Heart left ventricle (tissue), 16 donors: ENCODE measurements at places on chromosomes 5 and 9. TPM values are rescaled to one million over a fixed set of nuclear protein-coding genes. Genes with fewer than 3 reads are reported as not detected.

DNA sequence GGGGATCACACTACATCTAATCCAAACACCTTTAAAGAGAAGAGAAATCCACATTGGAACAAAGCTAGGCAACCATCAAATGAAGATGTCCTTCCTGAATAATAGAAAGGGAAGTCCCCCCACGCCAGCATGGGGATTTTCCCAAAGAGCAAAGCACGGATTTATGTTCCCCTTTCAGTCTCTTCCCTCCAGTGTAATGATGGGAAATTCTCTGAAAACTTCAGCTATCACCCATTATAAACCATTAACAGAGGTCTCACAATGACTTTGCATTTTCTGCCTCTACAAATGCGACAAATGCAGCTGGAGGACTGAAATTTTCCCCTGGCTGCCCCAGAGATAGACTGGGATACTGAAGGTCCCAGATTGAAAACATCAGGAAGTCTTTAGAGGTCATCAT is 368.7 kb downstream of the EFNA5 start:
- DNase-seq, result no peak
- H3K36me3 ChIP-seq, result no peaks in the 10 kb centered on the region
- no peak overlapping the region for H3K27ac ChIP-seq
- no peaks in the 10 kb centered on the region for H3K4me1 ChIP-seq

- no peaks in the 10 kb centered on the region for H3K27me3 ChIP-seq
- no peaks in the 10 kb centered on the region for H3K4me1 ChIP-seq
- H3K4me3 ChIP-seq, result no peak overlapping the region
- no peak overlapping the region for H3K27ac ChIP-seq
- no peaks in the 10 kb centered on the region for H3K36me3 ChIP-seq
These were observed 245.8 kb downstream of the PJA2 start for GRCh38 chr5:109164001-109164400.

DNA sequence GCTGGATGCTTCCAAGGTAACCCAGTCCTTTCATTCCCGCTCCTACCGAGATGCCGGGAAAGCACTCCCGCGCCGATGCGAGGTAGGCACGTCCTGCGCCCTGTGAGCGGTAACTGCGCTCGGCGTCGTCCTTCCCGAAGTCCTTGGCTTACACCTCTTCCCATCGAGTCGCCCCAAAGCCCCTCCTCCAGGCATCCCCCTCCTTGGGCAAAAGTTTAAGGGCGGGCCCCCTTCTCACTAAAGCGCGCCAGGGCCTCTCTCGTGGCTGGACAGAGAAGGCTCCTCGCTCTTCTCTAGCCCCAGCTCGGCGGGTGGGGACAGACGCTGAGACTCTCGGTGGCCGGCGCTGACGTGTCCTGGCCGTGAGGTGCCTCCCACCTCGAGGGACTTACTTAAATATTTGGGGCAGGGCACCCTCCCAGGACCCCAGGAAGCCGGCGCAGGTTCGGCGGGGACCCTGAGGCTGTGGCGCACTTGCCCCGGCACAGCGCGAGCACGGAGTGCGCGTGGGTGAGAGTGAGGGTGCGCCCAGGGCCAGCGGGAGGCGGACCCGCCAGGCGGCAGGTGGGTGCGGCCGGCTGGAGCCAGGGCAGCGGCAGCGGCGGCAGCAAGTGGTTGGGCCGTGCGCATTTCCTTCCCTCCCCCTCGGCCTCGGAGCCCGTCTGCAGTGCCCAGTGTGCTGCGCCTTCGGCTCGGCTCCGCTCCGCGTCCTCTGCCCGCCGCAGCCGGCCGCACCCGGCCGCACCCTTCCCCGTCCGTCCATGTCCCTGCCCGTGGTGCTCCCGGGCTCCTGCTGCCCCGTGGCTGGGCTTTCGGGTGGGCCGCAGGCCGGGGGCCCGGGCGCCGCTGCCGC is at the start of gene ENTREP1:
Gene ENTREP1, plus strand, starts transcription at position 667 of the 853 bp plus-strand sequence. Its CDS starts 95 bp downstream, at position 762.
- peaks cover 10% of the 10 kb centered on the region for H3K4me1 ChIP-seq
- no peaks in the 10 kb centered on the region for H3K27me3 ChIP-seq
- peak; percentile 76 for DNase-seq
- peak within 1 kb of the TSS; percentile 77 for H3K4me3 ChIP-seq
- no peaks in the 10 kb centered on the region for H3K36me3 ChIP-seq

GRCh38 chr5:31116466-31117031 is 76.9 kb upstream of the CDH6 start:
- no peaks in the 10 kb centered on the region for H3K4me1 ChIP-seq
- H3K36me3 ChIP-seq, result no peaks in the 10 kb centered on the region
- no peaks in the 10 kb centered on the region for H3K27me3 ChIP-seq

DNA sequence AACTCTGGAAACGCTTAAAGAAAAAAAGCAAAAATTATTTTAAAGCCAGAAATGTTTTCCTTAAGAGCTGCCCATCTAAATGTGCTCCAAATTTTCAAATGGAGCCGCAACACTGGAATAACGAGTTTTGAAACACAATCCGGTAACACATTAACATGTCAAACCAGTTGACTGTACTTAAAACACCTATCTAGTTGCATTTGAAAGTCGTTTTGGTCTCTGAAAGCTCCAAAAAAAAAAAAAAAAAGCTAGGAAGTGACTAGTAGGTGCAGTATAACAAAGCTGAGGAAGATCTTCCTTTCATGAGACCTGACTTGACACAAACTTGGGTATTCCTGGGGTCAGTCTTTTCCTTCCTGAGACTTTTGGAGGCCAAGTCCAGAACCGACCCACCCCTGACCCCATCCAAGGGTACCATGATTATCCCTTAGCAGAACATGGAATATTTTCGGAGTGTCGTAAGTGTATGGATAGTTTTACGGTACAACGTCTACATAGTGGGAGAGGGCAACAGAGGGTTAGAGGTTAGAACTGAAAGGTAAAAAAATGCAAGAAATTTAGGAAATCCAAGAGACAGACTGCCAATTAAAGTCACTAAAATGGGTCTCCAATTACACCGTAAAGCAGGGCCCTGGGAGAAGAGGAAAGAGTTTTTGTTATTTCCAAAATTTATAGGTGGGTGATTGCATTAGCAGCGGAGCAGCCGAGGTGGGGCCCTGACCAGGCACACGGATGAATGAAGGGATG is 812 bp downstream of the CETN3 start:
- peaks cover 6% of the 10 kb centered on the region for H3K4me1 ChIP-seq
- peaks cover 16% of the 10 kb centered on the region for H3K36me3 ChIP-seq
- H3K27ac ChIP-seq, result peak overlapping the region; percentile 99
- peak overlapping the region; percentile 92 for H3K4me3 ChIP-seq
- no peak for DNase-seq
- no peaks in the 10 kb centered on the region for H3K27me3 ChIP-seq

GRCh38 chr5:89418407-89419085 is 535.6 kb upstream of the MEF2C start:
- H3K36me3 ChIP-seq, result no peaks in the 10 kb centered on the region
- DNase-seq, result no peak
- H3K27me3 ChIP-seq, result no peaks in the 10 kb centered on the region

GRCh38 chr5:36741128-36741527 is 134.7 kb downstream of the SLC1A3 start:
- no peaks in the 10 kb centered on the region for H3K4me1 ChIP-seq
- no peaks in the 10 kb centered on the region for H3K36me3 ChIP-seq
- no peak overlapping the region for H3K27ac ChIP-seq
- H3K4me3 ChIP-seq, result no peak overlapping the region

DNA sequence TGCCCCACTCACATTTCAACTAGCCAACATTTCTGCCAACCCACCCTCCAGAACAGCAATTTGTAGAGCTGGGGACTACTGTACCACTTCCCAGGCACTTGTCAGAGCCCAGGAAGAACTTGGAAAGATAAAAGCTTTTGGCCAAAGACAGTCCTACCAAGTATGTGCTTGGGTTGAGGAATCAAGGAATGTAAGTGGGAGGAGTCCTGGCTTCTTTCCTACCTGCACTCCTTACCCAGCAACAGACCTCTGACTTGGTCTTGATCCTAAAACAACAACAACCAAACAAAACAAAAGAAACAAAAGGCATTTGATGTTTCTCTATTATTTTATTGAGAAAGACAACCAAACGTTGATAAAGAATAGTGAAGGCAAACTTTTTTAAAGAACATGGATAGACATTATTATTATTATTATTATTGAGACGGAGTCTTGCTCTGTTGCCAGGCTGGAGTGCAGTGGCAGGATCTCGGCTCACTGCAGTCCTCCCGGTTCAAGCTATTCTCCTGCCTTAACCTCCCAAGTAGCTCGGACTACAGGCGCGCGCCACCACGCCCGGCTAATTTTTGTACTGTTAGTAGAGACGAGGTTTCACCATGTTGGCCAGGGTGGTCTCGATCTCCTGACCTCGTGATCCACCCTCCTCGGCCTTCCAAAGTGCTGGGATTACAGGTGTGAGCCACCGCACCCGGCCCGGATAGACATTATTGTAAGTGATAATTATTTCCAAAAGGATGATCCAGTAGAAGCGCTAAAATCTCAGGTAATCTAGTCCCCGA is 33.5 kb downstream of the ANXA2R start:
- peak overlapping the region; percentile 58 for H3K4me3 ChIP-seq
- peak overlapping the region; percentile 93 for H3K27ac ChIP-seq
- H3K27me3 ChIP-seq, result peaks cover 3% of the 10 kb centered on the region
- H3K4me1 ChIP-seq, result peaks cover 14% of the 10 kb centered on the region

DNA sequence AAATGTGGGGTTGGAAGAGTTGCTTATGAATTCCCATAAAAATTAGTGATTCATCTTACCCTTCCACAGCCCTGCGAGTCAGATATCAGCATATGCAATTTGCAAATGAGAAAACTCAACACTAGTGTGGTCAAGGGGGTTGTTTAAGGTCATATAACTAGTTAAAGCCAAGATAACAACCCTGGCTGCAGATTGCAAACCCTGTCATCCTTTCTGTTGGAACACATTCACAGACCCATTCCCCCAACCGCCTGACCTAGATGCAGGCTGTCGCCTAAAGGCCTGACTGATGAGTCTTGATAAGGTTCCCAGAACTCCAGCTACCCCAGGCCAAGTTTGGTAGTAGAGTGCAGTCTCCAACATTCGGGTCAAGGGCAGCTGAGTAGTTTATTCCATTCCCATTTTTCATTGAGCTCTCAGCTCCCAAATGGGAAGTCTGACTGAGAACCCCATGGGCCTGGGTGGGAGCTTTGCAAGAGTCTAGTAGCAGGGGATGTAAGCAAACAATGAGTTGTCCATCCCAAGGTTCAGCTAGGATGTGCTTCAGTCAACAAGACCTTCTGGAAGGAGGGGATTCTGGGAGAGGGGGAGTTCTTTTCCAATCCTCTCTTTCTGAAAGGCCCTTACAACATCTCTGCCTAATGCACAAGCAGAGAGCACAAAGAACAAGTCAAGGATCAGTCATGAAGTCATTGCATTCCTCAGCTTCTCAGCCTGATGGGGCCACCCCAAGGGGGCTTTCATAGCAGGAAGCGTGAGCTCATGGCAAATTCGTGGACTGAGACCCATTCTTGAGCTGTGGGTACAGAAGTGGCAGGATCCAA is 40.3 kb downstream of the ADAM19 start:
- H3K36me3 ChIP-seq, result peaks cover 33% of the 10 kb centered on the region
- DNase-seq, result peak; percentile 84
- no peak overlapping the region for H3K4me3 ChIP-seq
- no peaks in the 10 kb centered on the region for H3K27me3 ChIP-seq
- peaks cover 27% of the 10 kb centered on the region for H3K4me1 ChIP-seq
- H3K27ac ChIP-seq, result peak overlapping the region; percentile 36

Gene TMEM171
- total RNA-seq, result not detected

Gene KIF12
- total RNA-seq, result not detected

Gene PCDHGA4
- total RNA-seq, result 13.7 TPM

Gene PTGDS
- 4,432 TPM for total RNA-seq

Gene CDH9
- total RNA-seq, result not detected

Gene GFI1B
- total RNA-seq, result not detected
